ENCODE measurements at places on chromosomes 1 and 21.

- no peak for DNase-seq
These were observed 164.6 kb downstream of the ACTL8 start for GRCh38 chr1:17919525-17920439.

DNA sequence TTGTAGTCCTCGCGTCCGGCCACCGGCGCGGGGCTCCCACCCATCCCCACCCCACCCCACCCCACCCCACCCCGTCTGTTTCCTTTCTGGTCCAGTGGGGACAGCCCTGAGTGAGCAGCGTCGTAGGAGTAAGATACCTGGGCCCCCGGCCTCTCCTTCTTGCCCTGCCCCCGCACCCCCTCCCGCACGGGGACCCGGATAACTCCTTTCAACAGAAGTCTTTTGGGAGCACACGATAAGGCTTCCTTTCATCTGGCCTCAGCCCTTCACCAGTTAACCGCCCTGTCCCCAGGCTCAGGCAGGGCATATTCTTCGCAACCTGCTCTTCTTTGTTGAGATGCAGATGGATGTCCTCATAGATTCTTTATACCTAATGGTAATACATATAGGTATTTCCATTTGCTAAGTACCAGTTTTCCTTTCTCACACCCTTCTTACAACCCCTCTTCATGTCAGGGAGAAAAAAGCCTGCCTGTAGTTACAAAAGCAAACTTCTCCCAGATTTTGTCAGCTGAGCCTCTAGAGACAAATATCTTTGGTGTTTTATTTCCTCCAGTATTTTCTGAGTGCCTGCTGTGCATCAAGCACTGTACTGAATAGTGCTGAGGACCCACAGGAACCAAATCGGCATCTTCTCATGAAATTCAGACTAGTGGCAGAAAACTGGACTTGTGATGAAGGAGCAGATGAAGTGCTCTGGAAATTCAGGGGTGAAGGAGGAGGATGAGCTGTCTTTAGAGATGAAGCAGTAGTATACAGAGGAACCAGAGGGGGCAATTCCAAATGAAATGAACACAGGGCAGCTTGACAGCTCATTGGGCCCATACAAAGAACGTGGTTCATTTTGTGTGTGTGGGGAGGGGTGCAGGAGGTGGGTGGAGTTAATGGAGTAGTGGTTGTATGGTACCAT lies 33.6 kb downstream of the SLC2A1 start:
- DNase-seq: no peak

GRCh38 chr1:96259399-96259798 lies 462.2 kb upstream of the PTBP2 start:
- DNase-seq: no peak

GRCh38 chr1:67142931-67143330 lies 8.2 kb upstream of the C1orf141 start:
- no peak for DNase-seq

GRCh38 chr1:113949007-113949406 lies 19.9 kb downstream of the HIPK1 start:
- no peak for DNase-seq

All from activated T-cell treated with anti-CD3 and anti-CD28 coated beads for 48 hours (primary cell).